LHCN-M2 (cell line): ENCODE measurements at places on chromosomes 1 and 21.
A peak's percentile ranks its signal among the peaks of the same experiment; 100 is the strongest.

DNA sequence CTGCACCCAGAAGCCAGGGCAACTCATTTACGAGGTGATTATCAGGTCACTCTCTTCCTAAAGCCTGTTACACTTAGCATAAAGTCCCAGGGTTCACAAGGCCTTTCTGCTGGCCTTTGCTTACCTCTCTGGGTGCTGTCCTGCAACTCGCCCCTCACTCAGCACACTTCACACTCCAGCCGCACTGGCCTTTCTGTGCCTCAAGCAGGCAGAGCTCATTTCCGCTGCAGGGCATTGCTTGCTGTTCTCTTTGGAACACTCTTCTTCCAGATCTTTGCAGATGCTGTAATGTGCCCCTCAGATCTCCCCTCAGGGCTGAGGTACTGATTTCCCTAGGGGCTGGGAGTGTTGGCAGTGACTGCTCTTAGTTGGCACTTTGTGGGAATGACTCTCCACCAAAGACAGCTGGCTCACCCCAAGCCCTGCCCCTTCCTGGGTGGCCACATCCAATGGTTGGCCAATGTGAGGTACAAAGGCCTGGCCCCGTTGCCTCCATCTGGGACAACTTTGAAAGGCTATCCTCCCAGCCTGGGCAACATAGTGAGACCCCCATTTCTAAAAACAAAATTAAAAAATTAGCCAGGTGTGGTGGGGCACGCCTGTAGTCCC, 50.8 kb upstream of the SSBP3 start:
- DNase-seq, result peak; percentile 41

GRCh38 chr1:173682184-173682583, 12.5 kb upstream of the ANKRD45 start:
- DNase-seq, result no peak

GRCh38 chr1:30816211-30817076, 58.9 kb upstream of the LAPTM5 start:
- DNase-seq, result peak; percentile 92

- no peak for DNase-seq
Measured at GRCh38 chr21:40634141-40634540, 212.8 kb downstream of the DSCAM start.

DNA sequence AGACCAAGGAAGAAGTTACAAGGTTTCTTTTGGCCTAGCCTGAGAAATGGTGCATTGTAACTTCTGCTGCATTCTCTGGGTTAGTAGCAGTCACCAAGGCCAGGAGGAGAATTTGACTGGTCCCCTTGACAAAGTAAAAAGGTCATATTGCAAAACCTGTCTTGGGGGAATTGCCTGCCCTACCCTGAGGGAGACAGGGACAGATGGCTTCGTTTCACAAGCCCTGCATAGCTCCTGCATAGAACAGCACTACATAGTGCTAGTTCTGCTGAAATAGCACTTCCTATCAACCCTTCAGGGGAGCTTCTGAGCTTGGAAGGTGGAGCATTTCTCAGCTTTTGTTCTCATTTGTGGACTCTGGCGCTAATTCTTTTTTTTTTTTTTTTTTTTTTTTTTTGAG, 20.4 kb upstream of the AK2 start:
- DNase-seq, result no peak

- DNase-seq, result no peak
Measured at GRCh38 chr21:26282058-26282457, 111.5 kb upstream of the APP start.
